Activated naive CD4-positive, alpha-beta T cell treated with anti-CD3 and anti-CD28 coated beads, Interleukin-2, amount 50 U/mL, for 16 hours (primary cell): ENCODE measurements at places on chromosomes 16 and 17.

GRCh38 chr16:60285794-60286193, 1551.7 kb upstream of the GOT2 start:
- no peak for DNase-seq

GRCh38 chr17:57425431-57425830, 169.1 kb downstream of the MSI2 start:
- DNase-seq: no peak

- no peak for DNase-seq
These were observed 29.1 kb upstream of the IRX6 start for GRCh38 chr16:55294931-55295342.

DNA sequence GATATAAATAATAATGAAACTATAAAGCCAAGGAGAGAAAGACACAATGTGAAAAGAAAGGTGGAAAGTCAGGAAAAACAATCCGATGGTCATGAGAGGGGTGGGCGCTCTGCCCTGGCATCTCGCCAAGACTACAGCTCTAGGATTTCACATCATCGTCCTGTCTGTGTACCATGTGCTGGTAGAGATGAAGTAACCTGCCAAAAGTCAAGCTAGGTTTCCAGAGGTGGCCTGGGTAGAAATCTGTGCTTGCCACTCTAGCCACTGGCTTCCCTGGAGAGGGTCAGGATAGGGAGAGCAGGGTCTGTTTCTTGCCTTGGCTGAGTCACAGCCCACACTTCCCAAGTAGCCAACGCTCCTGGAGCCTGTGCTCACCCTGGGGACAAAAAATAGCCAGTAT, 31.0 kb upstream of the TRAP1 start:
- no peak for DNase-seq

DNA sequence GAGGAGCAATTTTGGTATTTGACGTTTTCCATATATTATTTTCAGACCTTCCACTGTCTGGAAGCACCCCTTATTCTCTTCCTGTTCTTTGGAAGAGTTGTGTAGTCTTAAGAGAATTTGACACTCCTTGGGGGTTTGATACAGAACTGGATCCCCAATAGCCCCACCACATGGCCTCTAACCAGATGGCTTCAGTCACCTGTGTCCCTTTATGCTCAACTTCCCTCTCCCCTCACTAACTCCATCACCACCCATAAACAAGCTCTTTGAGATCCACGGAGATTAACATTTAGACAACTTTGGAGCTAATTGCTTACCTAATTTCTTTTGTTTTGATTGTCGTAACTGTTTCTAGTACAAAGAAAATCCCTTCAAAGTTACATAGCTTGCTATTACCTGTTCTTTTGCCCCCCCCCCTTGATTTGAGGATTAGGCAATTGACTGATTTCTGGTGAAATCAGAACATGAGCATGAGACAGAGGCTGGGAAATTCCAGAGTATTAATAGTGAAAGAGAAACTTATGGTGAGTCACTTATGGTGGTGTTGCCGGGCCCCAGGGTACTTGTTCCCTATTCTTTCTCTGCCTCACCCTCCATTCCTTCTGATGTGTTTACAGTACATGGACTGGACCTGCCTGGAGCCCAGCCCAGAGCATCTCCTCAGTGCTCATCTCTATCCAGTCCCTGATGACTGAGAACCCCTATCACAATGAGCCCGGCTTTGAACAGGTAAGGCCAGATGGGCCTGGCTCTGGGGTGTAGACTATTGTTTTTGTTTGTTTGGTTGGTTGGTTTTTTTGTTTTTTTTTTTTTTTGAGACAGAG, 7.5 kb downstream of the UBE2Z start:
- DNase-seq: peak; percentile 57
